ENCODE measurements at places on chromosomes 11 and 22.

GRCh38 chr11:126703662-126704061, 296.9 kb downstream of the KIRREL3 start:
- no peak for DNase-seq

DNA sequence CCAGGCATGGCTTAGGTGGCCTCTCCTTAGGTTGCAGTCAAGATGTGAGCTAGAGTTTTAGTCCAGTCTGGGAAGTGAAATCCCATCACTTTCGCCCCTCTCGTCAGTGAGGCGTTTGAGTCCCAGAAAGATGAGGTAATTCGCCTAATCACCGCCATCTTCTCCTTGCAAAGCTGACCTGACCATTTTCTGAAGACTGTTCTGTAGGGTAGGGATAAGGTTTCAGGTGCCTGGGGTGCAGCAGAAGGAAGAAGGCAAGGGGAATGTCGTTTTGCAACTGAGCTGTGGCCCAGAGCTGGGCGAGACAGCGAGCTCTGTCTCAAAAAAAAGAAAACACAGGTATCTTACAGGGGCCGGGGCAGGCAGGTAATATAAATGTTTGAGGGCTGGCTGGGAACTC, 61.7 kb upstream of the CECR2 start:
- DNase-seq: no peak

DNA sequence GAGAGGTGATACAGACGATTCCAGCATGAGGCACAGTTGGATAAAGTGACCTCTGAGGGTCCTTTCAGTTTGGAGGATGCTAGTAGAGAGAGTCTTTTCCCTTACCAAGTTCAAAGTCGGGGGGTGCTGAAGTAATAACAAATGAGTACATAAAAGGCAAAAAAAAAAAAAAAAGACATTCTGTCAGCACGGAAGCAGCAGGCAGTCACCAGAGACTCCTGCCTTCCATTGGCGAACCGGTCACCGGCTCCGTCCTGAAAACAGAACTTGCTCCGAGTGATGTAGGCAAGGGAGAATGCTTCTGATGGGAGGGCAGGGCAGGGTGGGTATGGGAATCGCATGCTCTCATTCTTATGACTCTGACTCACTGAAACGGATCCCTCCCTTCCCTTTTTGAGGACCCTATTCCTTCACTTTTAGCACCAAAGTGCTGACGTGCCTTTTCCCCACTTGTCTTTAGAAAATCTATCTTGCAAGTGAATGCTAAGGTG, 65.9 kb downstream of the PRR5L start:
- DNase-seq: no peak

DNA sequence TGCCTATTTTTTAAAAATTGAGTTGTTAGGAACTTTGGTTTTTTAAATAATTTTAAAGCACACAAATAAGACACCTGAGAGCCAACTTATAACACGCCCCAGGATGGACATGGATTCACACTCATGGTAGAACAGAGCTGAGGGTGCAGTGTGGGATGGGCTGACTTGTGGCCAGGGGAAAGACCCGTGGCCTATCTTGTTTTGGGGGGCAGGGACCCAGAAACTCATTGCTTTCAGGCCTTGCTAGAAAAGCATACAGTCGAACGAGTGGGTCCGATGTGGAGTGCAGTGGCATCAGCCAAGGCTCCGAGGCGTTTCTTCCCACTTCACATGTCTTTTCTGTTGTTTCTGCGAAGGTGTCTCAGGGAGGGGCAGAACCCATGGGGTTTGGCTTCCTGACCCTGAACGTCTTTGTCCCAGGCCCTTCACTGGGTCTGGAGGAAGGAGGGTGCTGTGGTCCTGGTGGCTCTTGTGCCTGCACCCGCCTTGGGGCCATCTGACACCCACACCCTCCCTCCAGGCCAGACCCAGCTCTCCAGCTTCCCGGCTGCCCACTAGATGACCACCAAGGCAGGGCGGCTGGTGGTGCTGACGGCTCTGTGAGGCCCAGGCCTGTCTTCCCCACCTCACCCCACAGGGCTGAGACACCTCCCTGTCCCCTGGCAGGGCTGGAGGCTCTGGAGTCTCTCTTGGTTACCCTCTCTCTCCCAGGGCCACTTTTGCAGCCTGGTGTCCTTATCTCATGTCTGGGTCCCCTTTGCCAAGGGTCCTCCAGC, 120.8 kb downstream of the KCNQ1 start:
- DNase-seq: no peak

DNA sequence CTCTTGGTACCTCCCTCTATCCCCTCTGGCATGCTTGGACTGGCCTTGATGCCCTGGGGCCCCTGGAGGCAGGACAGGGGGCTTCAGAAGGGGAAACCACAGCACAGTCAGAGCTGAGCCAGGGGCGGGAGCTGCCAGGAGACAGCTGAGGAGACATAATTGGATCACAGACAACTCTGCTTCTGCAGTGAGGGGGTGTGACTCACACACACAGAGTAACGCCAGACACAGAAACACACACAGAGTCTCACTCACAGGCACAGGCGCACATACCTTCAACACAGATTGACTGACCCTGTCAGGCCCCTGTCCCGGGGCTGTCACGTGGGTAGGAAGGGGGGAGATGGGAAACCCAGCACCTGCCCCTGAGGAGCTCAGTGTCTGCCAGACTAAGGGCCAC, 20.6 kb downstream of the STARD10 start:
- DNase-seq: no peak

- DNase-seq: no peak
Observed at GRCh38 chr11:84414920-84415319, 1128.8 kb upstream of the CCDC90B start.

DNA sequence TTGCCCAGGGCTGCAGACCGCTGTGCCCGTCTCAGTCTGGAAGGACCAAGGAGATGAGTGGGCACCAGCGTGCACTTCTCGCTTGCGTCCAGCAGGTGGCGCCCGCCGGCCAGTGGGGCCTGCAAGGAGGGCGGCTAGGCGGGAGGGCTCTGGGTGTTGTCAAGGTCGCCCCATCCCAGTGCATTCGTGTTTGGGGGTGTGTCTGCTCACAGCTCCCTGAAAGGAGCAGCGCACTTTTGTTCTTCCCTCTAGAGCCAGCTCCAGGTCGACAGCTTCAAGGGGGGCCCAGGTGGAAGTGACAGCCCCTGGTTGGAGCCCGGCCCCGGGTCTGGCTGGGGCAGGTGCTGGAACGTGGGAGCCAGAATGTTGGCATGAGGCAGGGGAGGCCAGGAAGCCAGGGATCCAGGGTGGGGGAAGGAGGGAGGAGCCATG, 23.4 kb upstream of the MPPED1 start:
- DNase-seq: peak; percentile 38
